ENCODE measurements at places on chromosomes 7 and 10.
A peak's percentile ranks its signal among the peaks of the same experiment; 100 is the strongest.

DNA sequence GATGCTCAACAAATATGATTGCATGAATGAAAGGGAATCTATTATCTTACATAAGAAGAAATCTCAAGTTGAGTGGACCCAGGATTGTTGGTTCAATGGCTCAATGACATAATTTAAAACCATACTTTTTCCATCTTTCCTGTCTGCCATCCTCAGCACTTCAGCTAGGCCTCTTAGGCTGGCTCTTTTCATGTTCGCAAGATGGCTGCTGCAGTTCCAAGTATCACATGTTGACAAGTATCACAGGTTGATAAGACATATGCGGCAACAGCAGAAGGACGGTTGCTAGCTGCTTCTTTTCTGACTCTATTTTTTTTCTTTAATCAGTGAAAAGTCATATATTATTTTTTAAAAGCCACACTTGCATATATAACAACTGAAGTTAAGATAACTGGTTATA lies 79.0 kb upstream of the CDK6 start:
- no peak for DNase-seq

GRCh38 chr7:18262058-18262457 lies 233.5 kb upstream of the HDAC9 start:
- DNase-seq, result no peak

GRCh38 chr10:127899766-127900387 lies 7.0 kb upstream of the PTPRE start:
- no peak for DNase-seq

DNA sequence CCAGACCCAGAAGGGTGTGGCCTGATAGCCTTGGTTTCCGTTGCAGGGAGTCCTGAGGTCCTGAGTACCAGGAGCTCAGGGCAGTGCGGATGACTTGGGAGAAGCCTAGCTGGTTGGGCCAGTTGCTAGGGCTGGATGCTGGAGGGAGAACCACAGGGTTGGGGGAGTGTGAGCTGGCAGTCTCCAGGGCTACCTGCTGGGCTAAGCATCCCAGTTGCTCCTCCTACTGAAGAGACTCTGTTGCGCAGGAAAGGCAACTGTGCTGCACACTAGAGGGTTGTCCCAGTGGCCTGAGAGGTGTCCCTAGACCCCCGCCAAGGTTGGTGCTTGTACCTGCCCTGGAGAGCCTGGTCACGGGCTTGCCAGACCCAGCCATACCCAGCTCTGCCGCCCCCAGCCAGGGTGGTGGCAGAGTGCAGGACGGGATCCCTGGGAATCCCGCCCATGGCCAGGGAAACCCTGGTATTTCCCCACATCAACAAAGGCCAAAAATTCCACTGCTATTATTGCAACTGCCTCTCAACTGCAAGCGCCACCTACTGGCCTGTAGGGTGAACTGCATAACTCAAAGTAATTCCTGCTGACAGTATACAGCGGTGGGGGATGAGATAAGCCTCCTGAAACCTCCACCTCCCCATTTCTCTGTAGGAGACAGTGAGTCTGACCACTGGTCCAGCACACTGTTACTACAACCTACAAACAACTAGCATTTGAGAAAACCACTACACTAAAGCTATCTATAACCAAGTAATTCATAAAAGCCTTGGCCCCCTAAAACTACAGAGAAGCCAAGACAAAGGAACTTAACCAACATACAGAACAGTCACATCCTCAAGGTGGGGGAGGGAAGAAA lies 67.6 kb upstream of the DDC start:
- DNase-seq, result peak; percentile 23

- DNase-seq, result no peak
Measured at GRCh38 chr7:92732316-92733036, 103.9 kb downstream of the CDK6 start.

GRCh38 chr7:108347616-108348015 lies 108.6 kb downstream of the NRCAM start:
- DNase-seq, result no peak

- DNase-seq, result no peak
Measured at GRCh38 chr10:80501381-80501912, 36.3 kb upstream of the SH2D4B start.

GRCh38 chr7:155219947-155220769 lies 77.5 kb upstream of the INSIG1 start:
- no peak for DNase-seq

DNA sequence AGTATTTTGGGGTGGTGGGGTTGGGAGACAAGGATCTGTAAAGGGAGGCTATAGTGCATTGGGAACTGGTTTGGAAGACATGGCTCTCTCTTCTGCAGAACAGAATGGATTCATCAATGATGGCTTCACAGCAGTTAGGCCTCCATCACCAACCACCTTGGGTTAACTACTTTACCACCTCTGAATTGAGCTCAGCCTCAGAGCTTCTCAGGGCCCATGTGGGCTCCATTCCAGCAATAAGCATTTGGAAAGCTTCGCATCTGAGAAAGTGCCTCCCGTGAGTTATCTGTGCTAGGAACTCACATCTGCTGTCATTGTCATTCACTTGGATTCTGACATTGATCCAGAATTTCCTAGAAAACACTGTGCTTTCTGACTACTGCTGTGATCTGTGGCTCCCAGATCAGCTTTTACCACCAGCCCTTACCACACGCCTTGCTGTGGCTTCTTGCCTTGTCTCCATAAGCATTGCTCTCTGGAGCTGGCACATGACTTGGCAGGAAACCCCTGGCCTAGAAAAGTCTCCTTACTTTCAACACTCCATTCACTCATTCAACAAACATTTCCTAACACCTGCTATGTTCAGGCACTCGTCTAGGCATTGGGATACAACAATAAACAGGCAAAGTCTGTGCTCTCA lies 70.7 kb upstream of the ADO start:
- DNase-seq, result no peak

DNA sequence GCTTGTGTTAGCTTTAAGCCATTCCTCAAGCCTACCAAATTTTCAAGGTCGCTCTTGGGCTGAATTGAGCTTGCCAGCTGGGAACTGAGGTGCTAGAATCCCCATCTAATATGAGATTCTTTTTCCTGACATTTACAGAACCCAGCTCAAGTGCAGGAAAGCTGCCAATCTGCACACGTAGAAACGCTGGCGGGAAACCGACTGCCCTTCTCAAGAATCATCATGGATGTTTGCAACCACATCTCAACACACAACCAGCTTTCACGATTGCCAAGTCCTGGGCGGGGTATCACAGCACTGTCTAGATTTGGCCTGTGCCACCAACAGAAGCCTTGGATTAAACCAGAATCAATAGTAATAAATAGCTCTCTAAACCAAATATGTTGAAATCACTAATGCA lies 203.7 kb downstream of the DIP2C start:
- no peak for DNase-seq

- DNase-seq, result no peak
Measured at GRCh38 chr7:7707246-7707645, 11.2 kb downstream of the RPA3 start.
